Activated B cell treated with CpG ODN at 0.5 μM for 24 hours (primary cell): ENCODE measurements at places on chromosomes 7 and 10. TPM values are rescaled to one million over a fixed set of nuclear protein-coding genes. Genes with fewer than 3 reads are reported as not detected.
A peak's percentile ranks its signal among the peaks of the same experiment; 100 is the strongest.

Gene HYAL4
- not detected in 2 replicates for total RNA-seq

Gene CDHR3
- total RNA-seq, result 0.56 and 0.75 TPM in 2 replicates

GRCh38 chr7:20330928-20331909, 519 bp downstream of the ITGB8 start:
- peak; percentile 62 for DNase-seq

DNA sequence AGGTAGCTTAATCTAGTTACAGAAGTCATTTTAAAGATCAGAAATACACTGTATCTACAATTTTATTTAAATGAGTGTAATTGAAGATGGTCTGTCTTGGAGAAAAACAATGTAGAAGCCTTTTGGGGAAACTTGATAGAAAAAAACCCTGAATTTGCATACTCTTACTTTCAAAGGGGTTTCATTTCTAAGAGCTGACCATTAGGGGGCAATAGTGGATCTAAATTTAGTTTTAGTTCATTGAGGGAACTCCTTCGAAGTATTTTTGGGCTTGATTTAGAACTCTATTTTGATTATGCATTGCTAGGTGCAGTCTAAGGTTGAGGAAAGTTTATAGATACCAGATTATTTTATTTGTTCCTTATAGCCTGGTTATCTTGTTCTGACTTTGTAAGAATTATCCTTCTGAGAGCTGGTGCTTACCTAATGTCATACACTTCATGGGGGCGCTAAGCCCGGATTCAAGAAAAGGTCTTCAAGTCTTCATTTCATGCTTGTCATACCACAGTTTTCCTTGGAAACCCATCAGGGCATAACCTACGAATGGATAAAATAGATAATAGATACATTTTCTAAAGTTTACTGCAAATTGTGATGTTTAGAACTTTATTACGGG, 69.1 kb upstream of the MXI1 start:
- no peak for DNase-seq

DNA sequence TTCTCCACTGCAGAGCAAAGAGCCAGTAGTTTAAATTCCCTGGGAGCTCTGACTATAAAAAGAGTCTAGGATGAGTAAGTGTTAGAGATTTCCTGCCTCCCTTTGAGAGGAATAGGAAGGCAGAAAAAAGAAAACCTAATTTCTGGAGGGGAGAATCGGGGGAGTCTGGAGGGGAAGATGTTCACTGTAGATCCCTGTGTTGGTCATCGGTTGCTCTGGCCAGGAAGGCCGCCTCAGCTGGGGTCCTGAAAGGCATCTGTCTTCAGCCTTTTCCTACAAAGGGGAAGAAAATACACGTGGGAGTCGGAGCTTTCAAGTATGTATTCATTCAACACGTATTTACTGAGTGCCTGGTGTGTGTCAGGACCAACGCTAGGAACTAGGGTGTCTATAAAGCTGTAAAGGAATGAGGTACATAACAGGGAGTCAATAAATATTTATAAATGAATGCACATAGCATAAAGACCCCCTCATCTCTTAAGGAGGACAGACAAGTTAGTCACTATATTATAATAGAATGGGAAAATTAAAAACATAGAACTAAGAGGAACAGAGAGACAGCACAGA, 101.1 kb downstream of the ICA1 start:
- DNase-seq, result no peak

- DNase-seq, result no peak
Measured at GRCh38 chr10:79397575-79398303, 47.7 kb downstream of the ZCCHC24 start.

DNA sequence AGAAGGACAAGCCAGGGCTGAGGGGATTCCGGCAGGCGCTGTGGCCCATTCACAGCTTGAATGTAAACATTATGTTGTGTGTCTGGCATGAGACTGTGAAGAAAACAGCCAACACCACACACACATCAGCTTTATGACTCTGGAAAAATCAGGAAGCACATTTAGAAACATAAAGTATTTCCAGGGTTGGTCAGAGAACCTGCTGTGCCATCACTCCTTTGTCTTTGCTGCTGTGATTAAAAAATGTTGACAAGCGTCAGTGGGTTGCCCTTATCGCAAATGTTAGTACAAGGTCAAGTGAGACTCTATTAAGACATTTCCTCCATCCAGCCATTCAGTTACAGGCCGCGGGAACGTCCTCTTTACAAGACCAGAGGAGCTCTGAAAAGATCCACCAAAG, 95.4 kb downstream of the TAX1BP1 start:
- no peak for DNase-seq

Gene PDSS1
- total RNA-seq, result 8.7 and 9.0 TPM in 2 replicates

Gene STEAP1
- total RNA-seq, result 0.80 and 0.86 TPM in 2 replicates

- DNase-seq, result no peak
Measured at GRCh38 chr7:45003789-45004188, 3.8 kb downstream of the CCM2 start.

Gene PON3
- total RNA-seq, result not detected in 2 replicates
